ENCODE measurements at places on chromosomes 1 and 21. TPM values are rescaled to one million over a fixed set of nuclear protein-coding genes. Genes with fewer than 3 reads are reported as not detected.

DNA sequence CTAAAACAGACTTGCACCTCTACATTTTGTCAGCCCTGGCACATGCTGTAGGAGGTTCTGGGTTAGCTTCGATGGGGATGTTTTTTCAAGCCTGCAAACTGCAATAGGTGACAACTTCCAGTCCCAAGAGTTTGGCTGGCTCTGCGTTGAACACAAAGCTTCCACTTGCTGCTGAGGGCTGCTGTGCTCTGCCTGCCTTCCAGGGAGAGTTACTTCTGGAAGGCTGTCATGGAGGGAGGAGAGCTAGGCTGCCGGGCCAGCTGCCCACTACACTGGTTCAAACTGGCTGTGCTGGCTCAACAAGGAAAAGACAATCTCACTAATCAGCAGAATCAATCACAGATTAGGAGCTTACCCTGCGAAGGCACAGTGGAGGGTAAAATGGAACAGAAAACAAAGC lies 46.7 kb upstream of the PPP2R5A start:
- no peaks in the 10 kb centered on the region for H3K27me3 ChIP-seq
- H3K27ac ChIP-seq: no peak overlapping the region

- no peaks in the 10 kb centered on the region for H3K4me1 ChIP-seq
- H3K36me3 ChIP-seq: no peaks in the 10 kb centered on the region
- no peaks in the 10 kb centered on the region for H3K27me3 ChIP-seq
- H3K4me3 ChIP-seq: no peak overlapping the region
Measured at GRCh38 chr1:181676269-181676668, 193.0 kb downstream of the CACNA1E start.

- no peaks in the 10 kb centered on the region for H3K4me1 ChIP-seq
- H3K36me3 ChIP-seq: no peaks in the 10 kb centered on the region
- H3K4me3 ChIP-seq: no peak overlapping the region
- H3K27ac ChIP-seq: no peak overlapping the region
Measured at GRCh38 chr1:178450871-178451270, 45.9 kb downstream of the CLEC20A start.

DNA sequence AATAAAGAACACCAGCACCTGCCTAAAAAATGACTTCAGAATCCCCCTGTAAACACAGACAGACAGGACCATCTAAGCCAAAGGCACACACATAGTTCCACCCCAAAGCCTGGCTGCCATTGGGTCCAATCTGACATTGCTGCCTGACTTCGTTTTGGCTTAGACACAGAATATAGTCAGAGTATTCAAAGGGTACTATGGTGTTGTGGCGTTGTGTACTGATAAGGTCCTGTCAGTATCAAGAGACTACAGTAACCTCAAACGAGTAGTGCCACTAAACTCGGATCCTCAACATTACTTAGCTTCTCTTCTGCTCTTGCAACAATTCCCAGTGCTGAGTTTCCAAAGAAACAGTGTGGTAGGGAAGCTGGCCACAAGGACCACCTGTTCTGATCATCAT lies 169.3 kb upstream of the NR5A2 start:
- peaks cover 64% of the 10 kb centered on the region for H3K4me1 ChIP-seq
- H3K27me3 ChIP-seq: no peaks in the 10 kb centered on the region
- DNase-seq: peak; percentile 2
- peak overlapping the region; percentile 26 for H3K27ac ChIP-seq

- peaks cover 28% of the 10 kb centered on the region for H3K4me1 ChIP-seq
- no peak overlapping the region for H3K4me3 ChIP-seq
- no peaks in the 10 kb centered on the region for H3K27me3 ChIP-seq
Measured at GRCh38 chr1:116585886-116586285, 15.1 kb upstream of the CD58 start.

DNA sequence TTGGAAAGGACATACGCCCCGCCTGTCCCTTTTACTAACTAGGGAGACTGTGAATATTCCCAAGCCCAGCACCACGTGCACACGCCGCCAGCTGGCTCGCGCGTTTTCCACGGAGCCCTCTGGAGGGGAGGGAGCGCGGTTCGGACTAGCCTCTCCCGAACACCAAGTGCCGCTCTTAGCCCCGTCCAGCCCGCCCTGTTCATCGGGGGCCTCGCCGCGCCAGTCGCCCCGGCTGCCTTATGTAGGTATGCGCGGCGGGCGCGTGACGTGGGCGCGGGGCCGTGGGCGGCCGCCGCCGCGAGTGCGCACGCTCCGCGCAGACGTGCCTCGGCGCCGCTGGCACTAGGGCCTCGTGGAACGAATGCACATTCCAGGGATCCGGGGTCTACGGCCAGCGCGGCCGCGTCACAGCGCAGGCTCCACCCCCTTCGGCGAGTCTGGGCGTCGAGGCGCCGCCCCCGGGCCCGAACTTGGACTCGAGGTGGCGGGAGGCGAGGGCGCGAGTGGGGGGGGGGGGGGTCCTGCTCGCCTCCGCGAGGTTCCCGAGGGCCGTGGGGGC lies 767 bp upstream of the IRF2BP2 start:
- H3K27me3 ChIP-seq: no peaks in the 10 kb centered on the region
- H3K27ac ChIP-seq: peak overlapping the region; percentile 98
- peaks cover 21% of the 10 kb centered on the region for H3K36me3 ChIP-seq
- H3K4me3 ChIP-seq: peak overlapping the region; percentile 67

DNA sequence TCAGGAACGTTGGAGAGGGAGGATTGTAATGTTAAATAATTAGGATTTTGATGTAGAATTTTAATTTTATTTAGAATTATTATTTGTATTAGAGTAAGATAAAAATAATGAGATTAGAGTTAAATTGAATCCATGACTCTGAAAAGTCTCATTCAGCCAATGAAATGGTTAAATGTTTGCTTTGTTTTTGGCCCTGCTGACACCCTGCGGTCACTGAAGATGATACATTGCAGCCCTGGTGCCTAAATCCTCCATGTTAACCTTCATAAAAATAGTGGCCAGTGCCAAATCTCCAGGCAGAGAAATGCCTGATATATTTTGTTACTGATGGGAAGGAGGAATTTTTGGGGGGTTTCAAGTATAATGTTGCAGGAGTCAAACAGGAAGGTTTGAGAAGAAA lies 27.3 kb upstream of the RLF start:
- H3K4me3 ChIP-seq: no peak overlapping the region
- H3K27me3 ChIP-seq: no peaks in the 10 kb centered on the region
- no peaks in the 10 kb centered on the region for H3K4me1 ChIP-seq
- DNase-seq: no peak

DNA sequence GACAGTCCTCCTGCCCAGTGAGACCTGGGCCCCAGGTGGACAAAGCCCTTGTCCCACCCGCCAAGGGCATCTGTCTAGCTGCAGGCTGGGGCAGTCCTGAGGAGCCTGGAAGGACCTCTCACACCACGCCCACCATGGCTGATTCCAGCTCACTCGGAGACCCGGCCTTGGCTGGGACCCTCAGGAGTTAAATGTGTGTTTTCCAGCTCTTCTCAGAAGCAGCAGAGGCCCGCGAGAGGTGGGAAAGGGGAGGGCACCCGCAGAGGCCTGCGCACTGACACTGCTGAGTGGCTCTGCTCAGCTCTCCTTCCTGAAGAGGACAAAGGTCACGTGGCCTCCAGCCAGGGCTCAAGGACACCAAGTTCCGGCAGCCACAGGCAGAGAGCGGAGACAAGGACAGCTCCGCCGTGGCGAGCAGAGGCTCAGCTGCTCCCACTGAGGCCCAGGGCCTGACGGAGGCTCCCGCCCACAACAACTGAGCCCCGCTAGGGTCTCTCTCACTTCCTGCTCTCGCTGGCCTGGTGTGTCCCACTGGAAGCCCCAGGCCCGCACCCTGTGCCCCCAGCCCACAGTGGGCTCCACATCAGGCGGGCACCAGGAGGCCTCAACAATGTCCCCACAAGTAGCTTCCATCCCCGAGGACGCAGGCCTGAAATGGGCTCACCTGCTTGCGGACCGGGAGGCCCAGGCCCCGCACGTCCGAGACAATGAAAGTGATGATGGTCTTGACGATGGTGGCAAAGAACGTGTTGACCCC lies 16.9 kb downstream of the SLC19A1 start:
- H3K27me3 ChIP-seq: no peaks in the 10 kb centered on the region
- no peak overlapping the region for H3K27ac ChIP-seq
- H3K4me3 ChIP-seq: no peak overlapping the region
- H3K36me3 ChIP-seq: peaks cover 96% of the 10 kb centered on the region
- DNase-seq: no peak

GRCh38 chr1:10242811-10243210 lies 32.4 kb downstream of the KIF1B start:
- peaks cover 14% of the 10 kb centered on the region for H3K4me1 ChIP-seq
- DNase-seq: peak; percentile 10
- H3K4me3 ChIP-seq: no peak overlapping the region
- H3K27ac ChIP-seq: no peak overlapping the region
- peaks cover 10% of the 10 kb centered on the region for H3K36me3 ChIP-seq

DNA sequence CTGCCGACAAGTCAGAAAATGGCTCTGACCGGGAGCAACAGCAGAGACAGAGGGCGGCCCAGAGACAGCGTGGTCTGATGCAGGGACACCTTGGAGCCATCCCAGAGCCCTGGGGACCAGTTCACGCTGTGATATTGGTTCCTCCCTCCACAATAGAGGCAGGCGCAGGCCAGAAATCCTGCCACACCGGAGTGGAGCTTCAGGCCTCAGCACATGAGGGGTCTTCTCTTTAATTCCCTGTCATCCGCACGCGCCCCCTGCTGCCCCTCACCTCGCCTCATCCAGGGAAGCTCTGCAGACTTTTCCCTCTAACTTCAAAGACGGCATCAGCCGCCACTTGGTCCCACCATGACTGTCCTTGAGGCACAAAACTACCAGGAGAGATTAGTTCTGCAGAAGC lies 75.5 kb upstream of the ANGPTL1 start:
- H3K27me3 ChIP-seq: no peaks in the 10 kb centered on the region
- no peak overlapping the region for H3K4me3 ChIP-seq
- H3K4me1 ChIP-seq: peaks cover 10% of the 10 kb centered on the region
- DNase-seq: no peak
- H3K27ac ChIP-seq: no peak overlapping the region

DNA sequence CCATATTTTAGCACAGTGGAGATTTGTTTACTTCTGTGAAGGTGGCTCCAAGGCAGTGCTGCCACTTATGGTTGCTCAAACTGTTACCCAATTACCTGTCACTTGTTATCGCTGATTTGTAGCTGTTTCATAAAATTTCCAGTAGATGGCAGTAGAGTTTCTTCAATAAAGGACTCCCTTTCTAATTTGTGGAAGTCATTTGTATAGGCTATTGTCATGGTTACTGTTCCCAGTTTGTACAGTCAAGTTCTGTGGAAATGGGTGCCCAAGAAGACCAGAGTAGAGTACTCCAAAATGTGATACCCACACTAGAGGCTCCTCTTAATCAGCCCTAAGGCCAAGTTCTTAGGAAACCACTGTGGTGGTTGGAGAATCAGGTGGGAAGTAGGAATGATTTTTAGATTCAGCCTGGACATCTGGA lies 186.1 kb downstream of the CLEC20A start:
- H3K4me1 ChIP-seq: no peaks in the 10 kb centered on the region
- H3K27me3 ChIP-seq: no peaks in the 10 kb centered on the region
- H3K27ac ChIP-seq: no peak overlapping the region
- peak; percentile 73 for DNase-seq
- no peak overlapping the region for H3K4me3 ChIP-seq

DNA sequence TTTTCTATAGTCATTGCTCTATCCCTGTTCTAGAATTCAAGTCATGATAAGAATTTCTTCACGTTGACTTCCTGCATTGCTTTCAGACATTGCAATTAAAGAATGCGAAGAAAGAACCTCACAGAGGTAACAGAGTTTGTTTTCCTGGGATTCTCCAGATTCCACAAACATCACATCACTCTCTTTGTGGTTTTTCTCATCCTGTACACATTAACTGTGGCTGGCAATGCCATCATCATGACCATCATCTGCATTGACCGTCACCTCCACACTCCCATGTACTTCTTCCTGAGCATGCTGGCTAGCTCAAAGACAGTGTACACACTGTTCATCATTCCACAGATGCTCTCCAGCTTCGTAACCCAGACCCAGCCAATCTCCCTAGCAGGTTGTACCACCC lies 10.6 kb downstream of the APCS start:
- H3K4me1 ChIP-seq: peaks cover 10% of the 10 kb centered on the region
- no peaks in the 10 kb centered on the region for H3K27me3 ChIP-seq
- no peak overlapping the region for H3K4me3 ChIP-seq
- no peaks in the 10 kb centered on the region for H3K36me3 ChIP-seq

DNA sequence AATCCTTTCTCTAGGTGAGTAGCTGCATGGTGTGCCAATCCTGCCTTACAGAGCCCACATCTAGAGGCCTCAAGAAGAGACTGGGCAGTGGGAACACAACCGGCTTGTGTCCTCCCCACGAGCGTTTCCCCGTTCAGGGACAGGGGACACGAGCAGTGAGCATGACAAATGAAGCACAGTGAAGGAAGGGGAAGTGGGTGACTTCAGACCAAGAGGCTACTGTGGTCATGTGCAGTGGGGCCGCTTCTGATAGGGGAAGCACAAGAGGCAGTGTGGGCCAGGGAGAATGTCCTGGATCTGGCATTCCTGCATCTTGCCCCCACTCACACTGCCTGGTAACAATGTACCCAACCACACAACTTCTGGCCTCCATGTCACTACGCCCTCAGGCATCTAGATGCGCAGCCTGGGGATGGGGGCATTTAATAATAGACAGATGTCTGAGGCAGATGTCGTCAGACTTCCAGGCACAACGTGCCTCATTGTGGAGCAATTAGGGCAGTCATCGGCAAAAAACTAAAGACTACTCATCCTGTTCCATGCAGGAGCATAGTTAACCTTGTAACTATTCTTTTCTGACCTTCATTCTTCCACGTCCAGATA lies 155.6 kb upstream of the NBPF11 start:
- peak overlapping the region; percentile 63 for H3K27ac ChIP-seq
- no peaks in the 10 kb centered on the region for H3K36me3 ChIP-seq
- DNase-seq: peak; percentile 86
- H3K4me1 ChIP-seq: peaks cover 33% of the 10 kb centered on the region

DNA sequence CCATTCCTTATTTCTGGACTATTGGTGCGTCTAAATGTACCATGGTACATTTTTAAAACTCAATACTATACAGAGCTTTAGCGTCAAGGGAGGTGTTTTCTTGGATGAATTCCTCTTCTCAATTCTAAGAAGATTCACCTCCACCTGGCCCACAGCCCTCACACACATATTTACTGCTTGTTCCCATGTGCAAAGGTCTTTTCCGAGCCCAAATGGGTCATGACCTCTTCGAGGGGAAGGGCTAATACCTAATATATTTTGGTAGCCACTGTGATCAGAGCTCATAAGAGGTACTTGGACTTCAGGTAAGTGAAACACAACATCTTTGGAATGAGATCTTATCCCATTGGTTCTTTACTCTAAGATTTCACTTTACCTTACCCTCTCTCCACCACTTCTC lies 205.9 kb downstream of the SDCCAG8 start:
- H3K27me3 ChIP-seq: no peaks in the 10 kb centered on the region
- H3K36me3 ChIP-seq: no peaks in the 10 kb centered on the region
- no peak for DNase-seq
- no peak overlapping the region for H3K4me3 ChIP-seq
- H3K4me1 ChIP-seq: peaks cover 12% of the 10 kb centered on the region

Gene NLRP3
- 400 TPM for polyA plus RNA-seq

Gene ZMYND12
- polyA plus RNA-seq: 0.88 TPM

Gene LRRC53
- not detected for polyA plus RNA-seq

Gene B3GALT5
- polyA plus RNA-seq: not detected

Gene SH2D1B
- polyA plus RNA-seq: 0.88 TPM

Gene PIGC
- polyA plus RNA-seq: 61.5 TPM

Gene WNT2B
- not detected for polyA plus RNA-seq

Gene CAMK2N1
- polyA plus RNA-seq: not detected

Gene RGL1
- polyA plus RNA-seq: 3.3 TPM

Gene DENND2C
- polyA plus RNA-seq: 0.03 TPM

Gene AIM2
- polyA plus RNA-seq: 9.8 TPM

Gene ERICH3
- not detected for polyA plus RNA-seq

All from CD14-positive monocyte (primary cell).